ENCODE measurements at places on chromosomes 1 and 21.
A peak's percentile ranks its signal among the peaks of the same experiment; 100 is the strongest.

DNA sequence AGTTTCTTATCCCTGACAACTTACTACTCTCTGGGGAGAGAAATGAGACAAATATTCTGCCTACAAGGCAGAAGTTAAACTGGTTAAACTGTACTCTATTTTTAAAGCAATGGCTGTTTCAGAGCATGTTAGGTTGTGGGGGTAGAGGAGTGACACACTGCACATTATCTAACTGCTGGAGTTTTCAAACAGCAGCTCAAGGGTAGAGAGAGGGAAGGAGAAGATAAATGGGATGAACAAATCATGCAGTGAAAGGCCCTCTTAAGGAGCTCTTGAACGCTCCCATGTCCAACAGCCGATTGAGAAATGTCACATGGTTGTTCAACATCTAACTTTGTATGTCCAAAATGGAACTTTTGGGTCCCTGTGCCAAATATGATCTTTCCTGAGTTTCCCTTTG lies 14.0 kb upstream of the IFI44L start:
- no peak for DNase-seq

GRCh38 chr1:179826626-179827280 lies 50.9 kb downstream of the TOR1AIP2 start:
- DNase-seq = no peak

DNA sequence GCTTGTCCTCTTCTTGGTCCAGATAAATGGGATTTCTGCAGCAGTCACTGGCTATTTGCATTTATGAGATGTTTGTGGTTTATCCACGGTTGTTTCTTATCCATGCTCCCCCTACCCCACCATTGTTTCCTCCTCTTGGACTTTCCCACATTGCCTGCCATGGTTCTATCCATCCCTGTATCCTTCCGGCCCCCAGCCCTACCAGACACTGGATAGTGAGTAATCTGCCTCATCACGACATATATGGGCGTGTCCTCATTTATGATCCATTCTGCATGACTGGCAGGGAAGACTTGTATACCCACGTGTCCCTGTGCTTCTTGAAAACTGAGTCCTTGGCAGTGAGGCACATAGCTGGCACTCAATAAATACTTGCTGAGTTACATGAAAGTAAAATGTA lies 40.1 kb downstream of the CACNA1S start:
- DNase-seq = peak; percentile 75

DNA sequence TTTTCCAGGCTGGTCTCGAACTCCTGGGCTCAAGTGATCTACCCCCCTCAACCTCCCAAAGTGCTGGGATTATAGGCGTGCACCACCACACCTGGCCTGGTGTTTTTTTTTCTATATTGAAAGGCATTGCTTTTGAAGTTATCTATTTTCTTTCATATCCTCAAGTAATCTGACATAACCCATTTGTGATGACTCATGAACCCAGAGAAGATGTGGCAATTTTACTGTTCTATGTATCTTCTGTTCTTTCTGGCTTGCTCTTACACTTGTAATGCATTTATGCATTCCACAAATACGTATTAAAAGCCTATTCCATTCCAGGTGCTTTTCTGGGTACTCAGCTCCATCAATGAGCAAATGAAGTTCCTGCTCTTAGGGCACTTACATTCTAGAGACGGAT lies 29.9 kb upstream of the ERRFI1 start:
- DNase-seq = peak; percentile 89

DNA sequence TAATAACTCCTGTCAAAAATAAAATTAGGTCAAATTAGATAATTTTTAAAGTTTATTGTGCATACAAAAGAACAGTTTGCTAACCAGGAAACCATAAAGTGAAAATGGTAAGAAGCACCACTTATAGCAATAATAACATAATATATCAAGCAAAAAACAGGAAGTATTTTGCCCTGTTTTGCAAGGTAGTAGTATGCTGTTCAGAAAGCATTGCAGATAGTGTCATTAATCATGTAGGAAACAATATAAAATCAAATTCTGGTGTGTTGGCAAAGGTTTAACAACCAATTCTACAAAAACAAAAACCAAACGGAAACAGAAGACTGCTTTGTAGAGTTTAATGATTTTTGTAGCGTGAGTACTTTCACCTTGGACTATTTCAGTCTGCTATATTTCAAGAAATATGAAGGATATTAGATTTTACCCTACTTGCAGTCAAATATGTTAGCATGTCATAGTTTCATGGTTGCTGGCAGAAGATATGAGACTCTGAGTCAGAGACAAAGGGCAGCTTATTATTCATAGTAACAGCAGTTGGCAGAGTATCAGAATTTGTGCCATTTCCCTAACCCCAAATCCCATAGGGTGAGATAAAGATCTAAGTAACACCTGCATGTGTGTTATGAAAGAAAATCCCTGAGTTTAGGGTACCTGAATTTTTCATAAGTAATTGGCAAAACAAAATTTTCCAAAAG lies 729.0 kb upstream of the BRINP3 start:
- peak; percentile 56 for DNase-seq

DNA sequence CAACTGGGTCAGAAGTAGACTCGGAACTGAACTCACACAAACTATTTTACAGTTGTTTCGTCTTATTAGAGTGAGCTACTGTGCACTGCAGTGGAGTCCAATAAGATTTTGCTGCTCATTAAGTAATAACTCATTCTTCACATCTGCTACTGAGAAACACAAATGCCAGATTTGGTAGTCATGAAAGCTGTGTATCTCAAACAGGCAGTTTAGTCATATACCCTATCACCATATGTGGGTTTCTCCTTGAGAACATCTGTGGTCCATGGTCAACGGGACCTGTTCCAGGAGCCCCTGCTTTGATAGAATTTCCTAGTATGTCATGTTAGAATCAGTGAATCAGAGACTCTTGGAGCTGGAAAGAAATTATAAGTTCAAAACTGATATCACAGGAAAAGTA lies 60.4 kb downstream of the ALG14 start:
- peak; percentile 15 for DNase-seq

GRCh38 chr1:96281491-96281890 lies 440.1 kb upstream of the PTBP2 start:
- no peak for DNase-seq

DNA sequence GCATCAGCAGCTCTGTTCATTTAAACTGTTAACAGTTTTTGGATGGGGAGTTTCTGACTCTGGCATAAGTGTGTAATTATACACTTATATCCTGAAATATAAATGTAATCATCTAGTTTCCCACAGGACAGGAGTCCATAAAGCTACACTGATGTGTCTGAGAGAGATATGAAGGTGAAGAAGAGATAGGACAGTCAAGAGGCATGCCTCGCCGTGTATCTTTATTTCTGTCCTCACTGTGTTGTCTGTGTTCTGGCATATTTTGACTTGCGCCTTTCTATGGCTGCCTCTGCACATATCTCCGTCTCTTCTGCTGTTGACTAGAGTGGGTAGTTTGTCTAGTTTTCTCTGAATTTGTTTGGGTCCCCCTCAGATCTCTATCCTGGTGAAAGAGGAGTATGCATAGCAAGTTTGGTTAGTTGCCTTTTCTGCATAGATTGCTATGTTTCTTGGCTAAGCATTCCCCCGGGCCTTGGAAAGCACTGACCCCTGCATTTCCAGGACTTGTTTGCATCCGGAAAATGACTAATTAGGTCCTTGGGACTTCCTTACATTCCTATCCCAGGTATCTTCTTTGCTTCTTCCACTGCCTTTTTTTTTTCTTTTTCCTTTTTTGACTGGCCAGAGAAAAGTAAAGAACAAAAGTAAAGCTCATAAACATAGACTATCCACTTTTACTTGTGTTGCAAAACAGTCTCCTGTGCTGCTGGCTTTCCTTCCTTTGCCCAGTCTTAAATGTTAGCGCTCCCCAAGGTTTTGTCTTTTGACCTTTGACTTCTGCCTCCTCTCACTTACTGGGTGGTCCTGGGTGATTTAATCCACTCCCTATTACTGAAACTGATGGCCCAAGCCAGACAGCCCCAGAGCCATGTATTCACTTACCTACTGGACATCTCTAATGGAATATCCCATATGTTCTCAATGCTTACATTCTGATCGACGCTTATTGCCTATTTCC lies 27.6 kb upstream of the CNN3 start:
- DNase-seq = peak; percentile 28

DNA sequence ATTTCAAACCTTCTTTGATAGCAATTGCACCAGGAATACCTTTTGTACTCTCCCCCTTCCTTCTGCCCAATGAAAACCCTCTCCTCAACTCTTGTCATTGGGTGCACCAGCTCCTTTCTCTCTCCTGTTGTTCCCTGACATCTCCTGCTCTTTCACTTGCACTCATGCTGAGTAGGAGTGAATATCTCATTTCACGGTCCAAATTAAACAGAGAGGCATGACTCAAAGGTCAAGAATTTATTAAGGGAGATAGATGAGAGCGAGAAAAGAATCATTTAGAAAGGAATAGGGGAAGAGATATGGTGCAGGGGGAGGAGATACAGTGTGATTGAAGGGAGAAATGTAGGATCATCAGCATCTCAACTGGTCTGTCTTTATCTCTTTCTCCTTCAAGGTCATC lies 22.1 kb downstream of the AIM2 start:
- peak; percentile 50 for DNase-seq

GRCh38 chr1:10586125-10586524 lies 111.4 kb downstream of the PEX14 start:
- DNase-seq = no peak
